ENCODE measurements at places on chromosomes 5 and 9.

DNA sequence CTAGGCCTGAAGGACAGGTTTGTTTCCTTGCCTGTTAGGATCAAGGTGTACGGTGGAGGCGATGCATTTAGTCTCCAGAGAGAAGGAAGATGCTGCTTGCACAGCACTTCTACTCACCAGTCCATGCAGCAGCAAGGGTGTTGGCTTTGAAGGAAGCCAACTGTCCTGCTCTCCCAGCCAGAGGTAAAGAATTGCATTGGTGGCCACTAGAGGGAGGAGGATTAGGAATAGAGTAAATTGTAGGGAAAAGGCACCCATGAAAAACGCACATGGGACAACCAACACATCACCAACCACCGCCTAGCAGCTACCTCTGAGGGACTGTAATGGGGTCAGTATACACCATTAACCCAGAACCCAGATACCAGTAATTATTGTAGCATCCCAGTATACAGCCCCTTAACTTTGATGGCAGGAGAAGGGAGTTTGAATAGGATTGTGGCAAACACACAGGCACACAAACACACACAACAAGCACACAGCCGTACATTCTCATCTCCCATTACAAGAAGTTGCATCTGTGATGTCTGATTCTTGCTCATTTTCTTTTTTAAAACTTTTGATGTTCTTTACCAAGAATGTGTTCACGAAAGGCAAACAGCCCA, 267.7 kb downstream of the ADAMTS6 start:
- DNase-seq: no peak

DNA sequence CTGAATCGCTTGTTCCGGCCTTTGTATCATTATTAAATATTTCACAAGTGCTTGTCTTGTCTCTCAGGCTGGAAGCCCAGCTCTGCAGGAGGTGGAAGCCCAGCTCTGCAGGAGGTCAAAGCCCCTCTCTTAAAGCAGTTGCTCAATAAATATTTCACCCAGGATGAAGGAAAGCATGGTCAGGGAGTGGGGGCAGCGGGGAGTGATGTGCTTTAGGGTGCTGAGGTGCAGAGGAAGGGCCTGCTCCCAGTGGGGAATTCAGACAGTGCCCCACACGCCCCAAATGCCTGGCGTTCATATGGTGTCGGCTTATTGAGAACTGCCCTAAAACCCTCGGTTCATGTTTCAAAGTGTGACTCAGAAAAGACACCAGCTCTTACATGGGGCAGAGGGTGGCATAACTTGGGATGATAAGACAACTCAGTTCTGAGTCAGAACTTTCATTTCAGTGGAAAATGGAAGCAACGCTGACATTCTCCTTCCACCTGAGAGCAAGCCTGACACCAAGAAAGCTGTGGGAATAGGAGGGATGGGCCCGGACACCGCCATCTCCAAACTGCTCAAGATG, 114.3 kb upstream of the DAP start:
- no peak for DNase-seq

DNA sequence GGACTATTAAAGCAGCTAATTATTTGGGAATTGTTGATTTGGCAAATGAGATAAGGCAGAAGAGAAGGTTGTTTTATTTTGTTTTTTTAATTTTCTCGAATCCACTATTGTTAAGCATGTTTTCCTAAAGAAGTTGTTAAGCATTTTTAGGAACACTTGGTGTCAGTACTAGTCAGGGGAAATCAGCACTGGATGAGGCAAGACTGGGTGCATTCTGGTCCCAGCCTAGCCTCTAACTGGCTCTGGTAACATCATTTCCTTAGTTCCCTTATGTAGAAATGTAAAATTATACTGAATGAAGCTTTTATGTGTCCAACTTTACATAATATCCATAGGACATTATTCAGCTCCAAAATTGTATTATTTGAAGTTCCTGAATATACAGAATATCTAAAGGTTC, 196.1 kb downstream of the PCSK5 start:
- DNase-seq: no peak

DNA sequence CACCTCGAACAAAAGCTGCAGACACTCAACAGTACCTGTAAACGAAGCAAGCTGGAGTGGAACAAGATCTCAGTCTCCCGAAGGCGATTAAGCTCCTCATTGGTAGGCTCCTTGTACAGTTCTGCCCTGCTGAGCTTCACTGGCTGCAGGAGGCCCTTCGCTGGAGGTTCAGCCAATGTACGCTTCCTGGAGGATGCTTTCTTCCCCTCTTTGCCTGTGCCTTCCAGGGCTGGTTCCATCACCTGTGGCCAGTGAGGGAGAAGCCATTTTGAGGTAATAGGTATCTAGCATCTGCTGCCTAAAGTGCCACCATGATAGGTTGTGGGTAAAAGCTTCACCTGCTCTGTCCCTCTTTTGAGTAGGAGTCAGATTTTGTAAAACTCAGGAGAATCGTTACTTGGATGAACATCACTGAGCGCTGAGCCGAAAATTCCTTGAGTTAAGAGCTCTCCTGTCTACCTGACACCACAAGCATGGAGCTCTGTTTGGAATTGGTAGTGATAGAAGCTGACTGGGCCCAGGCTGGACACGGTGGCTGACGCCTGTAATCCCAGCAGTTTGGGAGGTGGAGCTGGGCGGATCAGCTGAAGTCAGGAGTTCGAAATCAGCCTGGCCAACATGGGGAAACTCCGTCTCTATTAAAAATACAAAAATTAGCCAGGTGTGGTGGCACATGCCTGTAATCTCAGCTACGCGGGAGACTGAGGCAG, 1.4 kb downstream of the NOL6 start:
- DNase-seq: no peak

DNA sequence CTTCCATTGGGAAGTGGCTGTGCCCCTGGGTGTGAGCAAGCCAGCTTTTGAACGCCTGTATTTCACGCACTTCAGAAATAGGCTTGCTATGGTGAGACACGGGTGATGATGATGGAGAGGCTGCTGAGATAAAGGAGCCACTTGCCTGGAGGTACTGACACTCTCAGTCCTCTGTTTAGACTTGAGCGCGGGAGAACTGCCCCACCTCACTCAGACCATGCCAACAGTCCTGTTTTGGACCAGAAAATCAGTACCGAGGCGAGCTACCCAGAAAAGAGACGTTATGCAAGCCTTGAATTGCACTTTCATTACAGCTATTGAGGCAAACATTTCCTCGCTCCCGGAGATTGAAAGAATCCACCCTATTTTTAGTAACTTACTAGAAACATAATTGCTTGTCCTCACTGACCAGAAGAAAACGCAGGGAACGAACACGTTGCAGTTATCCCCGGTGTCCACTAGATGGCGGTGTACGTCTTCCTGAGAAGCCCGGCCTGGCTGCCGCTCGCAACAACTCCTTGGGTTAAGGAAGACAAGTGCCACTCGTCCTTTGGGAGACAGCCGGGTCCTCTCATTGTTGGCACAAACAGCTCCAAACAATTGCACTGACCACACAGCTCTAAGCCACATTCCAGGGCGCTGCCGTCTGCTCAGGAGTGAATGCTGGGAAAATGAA, 142.4 kb downstream of the PSAT1 start:
- DNase-seq: peak; percentile 88

DNA sequence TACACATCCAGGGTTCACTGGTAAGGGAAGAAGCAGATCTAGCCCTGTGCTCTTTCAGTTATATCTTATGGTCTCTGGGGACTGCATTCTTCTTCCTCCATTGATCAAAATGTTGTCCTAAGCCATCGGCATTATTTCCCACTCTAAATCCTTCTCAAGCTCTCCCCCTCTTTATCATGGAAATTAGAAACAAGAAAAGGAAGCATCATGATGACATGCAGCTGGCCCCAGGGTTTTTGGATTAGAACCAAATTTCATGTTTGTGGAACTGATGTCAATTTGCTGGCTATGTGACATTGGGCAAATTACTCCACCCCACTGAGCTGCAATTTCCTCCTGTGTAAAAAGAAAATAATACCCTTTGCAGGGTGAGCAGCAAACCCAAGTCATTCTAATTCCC, 39.5 kb downstream of the MFAP3 start:
- DNase-seq: no peak

DNA sequence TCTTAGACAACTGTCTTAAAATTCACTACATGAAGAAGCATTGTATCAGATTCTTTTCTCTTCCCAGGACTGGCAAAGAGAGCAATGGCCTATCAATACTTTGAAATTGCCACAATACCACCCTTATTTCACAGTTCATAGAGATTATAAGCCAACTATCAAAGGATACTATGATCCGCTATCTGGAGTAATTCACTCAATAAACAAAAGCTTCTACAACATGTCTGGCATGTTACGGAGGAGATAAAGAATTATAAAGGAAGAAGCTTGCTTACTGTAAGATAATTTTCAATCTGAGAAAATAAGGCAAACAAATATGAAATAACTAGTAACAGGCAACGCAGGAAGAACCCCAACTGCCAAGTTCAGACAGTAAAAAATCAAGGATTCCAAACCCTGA, 114.8 kb downstream of the GNAQ start:
- no peak for DNase-seq
